ENCODE measurements at places on chromosomes 11 and 22.

GRCh38 chr11:118430956-118431355 is 5.3 kb upstream of the KMT2A start:
- no peak for DNase-seq

DNA sequence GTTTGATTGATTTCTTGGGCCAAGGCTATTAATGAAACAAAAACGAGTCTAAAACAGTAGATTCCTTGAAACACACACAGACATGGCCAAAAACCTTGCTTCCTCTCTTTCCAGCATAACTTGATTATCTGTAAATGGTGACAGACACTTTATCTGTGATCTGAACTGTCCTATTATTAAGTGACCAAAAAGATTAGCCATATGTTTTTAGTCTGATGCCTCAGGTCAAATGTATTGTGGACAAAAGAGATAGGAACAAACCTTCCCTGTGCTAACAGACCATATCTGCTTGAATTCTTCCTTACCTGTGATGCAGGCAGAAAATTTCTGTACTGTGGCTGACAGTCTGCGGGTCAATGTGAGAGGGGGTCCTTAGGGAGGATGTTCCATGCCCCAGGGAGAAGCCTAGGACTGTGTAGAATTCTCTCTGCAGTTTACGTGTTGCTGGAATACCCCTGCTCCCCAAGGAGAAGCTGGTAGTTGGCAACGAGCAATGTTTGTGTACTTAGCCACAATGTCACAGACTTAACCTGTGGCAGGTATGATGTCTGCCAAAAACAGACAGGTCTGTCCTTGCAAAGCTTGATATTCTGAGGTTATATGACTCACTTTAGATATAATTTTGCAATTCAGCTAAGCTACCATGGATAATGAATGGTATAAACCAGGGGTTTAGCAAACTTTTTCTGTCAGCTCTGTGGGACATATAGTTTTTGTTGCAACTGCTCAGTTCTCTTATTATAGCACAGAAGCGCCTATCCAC is 31.2 kb downstream of the C11orf71 start:
- DNase-seq = no peak

DNA sequence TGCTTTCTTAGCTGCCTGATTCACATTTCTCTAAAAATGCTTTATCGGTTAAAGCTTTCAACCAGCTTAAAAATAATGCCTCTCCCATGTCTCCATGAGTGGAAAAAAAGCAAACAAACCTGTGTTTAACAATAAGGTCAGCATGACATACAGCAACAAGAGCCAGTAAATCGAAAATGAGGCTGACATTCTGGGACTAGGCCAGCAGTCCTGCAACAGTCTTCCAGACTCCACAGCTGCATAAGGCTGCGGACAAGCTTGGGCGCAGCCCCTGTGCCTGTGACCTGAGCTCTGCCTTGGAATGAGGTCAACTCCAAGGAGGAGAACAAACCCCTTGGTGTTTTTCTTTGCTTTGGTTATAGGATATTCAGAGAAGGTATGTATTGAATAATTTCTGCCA is 95.5 kb downstream of the PGR start:
- DNase-seq = no peak

DNA sequence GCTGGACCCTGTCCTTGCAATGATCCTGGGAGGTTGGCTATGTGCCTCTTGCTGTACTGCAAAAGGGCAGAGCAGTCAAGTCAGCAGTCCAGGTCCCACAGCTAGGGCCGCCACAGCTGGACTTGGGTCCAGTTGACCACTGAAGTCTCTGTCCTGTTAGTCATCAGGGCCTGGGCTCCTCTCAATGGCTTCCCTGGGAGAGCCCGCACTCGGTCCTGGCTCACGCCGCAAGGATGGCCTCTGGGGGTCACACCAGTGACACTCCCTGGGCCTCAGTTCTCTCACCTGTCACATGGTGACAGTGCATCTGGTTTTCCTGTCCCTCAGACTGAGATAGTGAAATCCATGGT is 85.1 kb downstream of the NECTIN1 start:
- no peak for DNase-seq

DNA sequence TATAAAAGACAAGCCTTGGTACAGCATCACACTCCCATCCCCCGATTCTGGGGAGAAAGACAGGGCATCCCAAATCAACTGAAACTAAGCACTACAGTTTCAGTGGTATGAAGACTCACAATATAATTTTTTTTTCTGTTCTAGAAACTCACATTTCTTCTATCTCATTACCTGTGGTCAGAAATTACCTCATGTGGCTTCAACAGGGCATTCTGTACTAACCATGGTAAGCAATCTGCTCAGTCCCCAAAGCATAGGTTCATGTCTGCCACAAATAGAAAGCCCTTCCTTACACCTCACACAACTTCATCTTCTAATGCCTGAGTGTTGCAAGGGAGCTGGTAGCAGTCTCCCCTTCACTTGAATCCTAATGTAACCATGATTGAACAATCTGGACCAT is 147.4 kb upstream of the POU2AF2 start:
- no peak for DNase-seq

- DNase-seq = no peak
Measured at GRCh38 chr11:44572884-44573283, 7.4 kb downstream of the CD82 start.

DNA sequence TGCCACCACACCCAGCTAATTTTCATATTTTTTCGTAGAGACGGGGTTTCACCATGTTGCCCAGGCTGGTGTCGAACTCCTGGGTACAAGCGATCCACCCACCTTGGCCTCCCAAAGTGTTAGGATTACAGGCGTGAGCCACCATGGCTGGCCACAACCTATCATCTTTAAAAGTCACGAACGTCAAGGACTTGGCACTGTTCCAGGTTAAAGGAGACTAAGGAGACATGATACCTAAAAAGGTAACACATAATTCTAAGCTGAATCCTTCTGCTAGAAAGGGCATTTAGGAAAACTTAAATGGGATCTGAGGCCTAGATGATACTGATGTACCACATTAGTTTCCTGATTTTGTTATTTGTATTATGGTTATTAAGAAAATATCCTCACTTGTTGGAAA is 43.3 kb upstream of the SYT9 start:
- DNase-seq = no peak

- DNase-seq = no peak
Measured at GRCh38 chr11:79675081-79675480, 234.3 kb upstream of the TENM4 start.

- no peak for DNase-seq
Measured at GRCh38 chr11:117876341-117877119, at the start of gene FXYD6. TSS of gene FXYD6 (minus strand) at chr11:117876658. CDS start at chr11:117842776, 33,882 bp downstream.

DNA sequence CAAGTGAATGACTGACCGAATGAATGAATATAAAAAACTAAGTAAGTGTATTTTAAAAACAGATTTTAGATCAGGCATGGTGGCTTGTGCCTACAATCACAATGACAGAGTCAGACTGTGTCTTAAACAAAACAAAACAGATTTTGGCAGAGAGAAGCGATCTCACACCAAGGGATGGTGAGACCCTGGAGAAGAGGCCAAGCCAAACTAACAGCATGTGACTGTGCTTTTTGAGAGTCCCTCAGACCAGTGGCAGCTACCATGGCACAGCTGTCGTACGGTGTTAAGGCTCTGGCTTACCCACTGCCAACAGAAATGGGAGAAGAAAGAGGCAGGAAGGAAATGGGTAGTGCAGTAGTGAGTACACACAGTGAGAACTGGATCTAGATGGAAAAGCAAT is 60.6 kb downstream of the SGSM3 start:
- no peak for DNase-seq

DNA sequence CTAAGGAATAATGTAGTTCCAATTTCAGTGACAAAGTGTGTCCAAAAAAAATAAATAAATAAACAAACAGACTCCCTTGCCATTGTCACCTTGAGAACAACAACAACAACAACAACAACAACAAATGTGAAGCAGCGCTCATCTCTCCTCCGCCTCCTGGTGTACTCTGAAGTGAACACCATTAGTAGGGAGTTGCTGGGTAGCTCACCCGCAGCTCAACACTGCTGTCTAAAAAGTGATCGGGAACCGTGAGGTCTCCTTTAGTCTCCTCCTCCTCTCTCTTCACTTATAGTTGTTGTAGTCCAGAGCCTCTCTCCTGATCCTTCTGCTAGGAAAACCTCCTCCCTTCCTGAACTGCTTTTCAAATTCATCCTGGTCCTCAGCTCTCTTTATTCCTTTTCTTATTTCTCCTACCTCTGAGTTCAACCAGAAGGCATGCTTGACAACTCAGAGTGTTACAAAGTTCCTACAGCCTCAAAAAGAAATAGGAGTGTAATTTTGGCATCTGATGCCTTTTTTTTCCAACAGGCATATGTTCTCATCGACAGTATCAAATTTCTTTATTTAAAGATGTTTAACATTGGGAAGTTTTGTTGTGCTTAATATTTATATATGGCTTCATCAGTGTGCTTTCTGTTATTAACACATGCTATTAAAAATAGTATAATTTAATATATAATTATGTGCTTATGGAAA is 215.1 kb downstream of the PGR start:
- DNase-seq = no peak

DNA sequence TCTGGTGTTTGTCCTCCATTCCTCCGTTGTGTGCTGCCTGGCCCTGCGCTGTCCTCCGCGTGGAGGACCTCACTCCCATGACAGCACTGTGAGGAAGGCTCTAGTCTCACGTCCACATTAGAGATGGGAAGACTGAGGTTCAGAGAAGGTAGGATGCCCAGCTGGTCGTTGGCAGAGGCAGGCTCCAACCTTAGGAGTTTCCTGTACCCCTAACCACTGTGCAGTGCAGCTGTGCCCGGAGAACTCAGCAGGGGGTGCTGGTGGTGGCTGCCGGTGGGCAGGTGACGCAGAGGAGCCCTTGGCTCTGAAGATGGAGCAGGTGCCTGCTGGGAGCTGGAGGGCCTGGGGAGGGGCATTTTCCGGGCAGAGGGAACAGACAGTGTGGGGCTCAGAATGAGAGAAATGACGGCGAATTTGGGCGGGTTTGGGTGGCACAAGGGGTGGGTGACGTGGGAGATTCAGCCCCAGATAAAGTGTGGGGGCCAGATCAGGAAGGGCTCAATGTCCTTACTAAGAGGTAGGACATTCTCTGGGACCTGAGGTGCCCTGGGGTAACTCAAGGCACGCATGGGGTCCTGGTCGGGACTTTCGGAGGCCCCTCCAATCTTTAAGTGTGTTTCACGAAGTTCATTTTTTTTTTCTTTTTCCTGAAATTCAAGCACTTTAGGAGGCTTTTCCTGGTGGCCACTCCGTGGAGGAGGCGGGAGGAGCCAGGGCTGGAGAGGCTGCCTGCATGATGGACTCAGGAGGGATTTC is 535.0 kb downstream of the TBC1D22A start:
- peak; percentile 8 for DNase-seq

DNA sequence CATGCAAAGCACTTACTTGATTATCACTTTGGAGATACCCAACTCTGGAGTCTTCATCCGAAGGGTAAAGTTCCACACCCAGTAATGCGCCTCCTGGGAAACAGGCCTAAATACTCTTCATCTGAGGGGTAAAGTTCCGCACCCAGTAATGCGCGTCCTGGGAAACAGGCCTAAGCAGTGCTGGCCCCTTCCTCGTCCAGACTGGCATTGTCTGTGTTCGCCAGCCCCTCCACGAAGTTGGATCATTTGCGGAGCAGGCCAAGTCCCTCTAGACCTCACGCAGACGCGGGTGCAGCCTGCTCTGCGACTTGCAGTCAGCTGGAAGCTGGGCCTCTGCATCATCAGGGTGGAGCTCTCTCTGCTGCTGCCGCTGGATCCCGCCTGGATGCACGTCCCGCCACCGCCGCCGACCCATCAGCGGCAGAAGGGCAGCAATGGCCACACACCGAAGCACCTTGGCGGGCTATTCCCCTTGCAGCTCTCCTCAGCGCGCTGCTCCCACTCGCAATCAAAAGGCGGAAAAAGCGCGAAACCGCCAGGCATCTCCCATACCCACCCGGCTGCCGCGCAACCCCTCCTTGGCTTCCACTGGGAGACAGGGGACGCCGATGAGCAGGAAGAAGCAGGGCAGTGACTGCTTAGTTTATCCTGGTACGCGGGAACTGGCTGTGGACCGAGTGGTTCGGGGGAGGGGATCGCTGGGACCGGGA is 34.1 kb upstream of the GLYATL1 start:
- no peak for DNase-seq

DNA sequence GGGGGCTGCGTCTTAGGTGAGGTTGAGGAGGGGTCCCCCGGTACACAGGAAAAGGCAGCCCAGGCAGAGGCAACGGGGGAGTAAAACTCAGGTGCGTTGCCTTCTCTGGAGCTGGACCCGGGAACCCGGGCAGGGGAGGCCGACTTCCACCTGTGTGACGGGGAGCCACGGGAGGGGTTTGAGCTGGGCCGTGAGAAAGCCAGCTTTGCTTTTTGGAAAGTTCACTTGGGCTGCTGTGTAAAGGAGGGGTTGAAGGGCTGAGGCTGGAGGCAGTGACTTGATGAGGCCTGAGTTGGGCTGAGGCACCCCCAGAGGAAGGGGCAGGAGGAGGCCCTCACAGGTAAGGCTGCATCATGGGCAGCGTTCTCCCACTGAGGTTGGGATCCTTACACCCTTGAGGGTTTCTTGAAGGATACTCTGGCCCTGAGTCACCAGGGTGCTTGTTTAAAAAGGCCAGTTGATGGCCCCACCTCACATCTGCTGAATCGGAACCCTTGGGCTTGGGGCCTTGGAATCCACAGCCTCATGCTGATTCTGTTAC is 47.2 kb downstream of the CHRDL2 start:
- no peak for DNase-seq

DNA sequence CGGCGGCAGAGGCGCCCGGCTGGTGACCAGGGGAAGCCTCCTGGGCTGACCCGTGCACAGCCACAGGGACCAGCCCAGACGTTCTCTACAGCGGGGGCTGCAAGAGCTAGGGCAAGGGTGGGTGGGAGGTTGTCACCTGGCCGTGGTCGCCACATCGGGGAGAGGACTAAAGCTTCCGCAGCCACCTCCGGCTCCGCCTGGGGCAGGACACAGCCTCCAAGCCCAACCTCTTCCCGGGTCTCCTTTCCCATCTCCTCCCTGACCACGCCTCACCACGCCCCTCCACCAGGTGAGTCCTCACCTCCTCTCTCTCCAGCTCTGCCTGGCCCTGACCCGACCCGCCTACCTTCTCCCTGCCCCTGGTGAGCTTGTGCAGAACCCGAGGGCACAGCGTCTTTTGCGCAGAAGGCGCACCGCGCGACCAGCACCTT is 75.9 kb upstream of the LMO1 start:
- DNase-seq = no peak

DNA sequence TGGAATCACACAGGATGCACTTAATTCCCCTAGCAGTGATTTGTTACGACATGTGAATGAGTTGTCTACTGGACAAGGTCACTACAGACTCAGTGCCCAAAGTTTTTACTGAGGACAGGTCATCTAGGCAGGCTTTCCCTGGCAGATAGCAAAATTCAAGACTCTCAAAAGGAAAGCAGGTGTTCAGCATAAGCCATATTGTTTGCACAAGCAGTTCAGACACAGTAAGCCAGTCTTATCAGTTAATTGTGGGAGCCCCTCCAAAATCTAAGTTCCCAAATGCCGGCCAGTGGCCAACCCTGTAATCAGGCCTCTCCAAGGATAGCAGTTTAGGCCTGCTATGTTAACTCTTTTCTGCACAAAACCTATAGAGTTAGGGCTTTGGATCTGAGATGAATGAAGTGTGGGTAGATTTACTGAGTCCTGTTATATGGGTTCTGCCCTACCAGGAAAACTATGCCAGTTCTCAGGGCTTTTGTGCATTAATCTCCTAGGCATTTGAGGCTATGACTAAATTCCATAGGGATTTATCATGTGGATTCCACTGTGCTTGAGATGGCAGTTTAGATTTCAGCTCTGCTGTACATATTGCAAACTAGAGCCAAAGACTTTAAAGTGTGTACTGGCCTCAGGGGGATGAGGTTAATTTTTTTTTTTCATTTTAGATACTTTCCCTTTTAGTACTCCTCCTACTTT is 4.8 kb upstream of the ARHGEF12 start:
- DNase-seq = no peak

GRCh38 chr11:107776062-107776461 is 64.2 kb upstream of the SLN start:
- no peak for DNase-seq
